ENCODE measurements at places on chromosomes 7 and 10. TPM values are rescaled to one million over a fixed set of nuclear protein-coding genes. Genes with fewer than 3 reads are reported as not detected.
A peak's percentile ranks its signal among the peaks of the same experiment; 100 is the strongest.

DNA sequence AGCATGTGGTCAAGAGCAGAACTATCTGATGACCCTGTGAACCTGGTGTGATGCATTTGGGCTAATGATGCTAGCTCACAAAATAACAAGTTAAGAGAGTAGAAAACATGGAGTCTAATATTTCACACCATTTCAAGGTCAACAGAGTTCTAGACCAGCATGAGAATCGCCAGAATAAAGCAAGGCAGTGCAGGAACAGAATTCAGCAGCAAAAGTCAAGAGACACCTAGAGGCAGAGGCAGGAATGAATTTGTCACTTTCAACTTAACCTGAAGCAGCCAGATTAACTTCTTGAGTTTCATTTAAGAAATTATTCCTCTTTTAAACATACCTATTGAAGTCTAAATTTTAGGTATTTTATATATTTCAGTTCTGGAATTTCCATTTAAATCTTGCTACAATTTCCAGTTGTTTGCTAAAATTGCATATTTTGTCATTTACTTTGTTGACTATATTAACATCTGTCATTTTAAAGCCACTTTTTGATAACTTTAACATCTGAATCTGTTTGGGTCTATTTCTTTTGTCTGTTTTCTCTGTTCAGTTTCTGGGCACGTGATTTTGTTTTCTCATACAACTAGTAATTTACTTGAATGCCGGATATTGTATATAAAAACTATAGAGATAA lies 44.2 kb upstream of the PRSS58 start:
- peak; percentile 9 for DNase-seq

DNA sequence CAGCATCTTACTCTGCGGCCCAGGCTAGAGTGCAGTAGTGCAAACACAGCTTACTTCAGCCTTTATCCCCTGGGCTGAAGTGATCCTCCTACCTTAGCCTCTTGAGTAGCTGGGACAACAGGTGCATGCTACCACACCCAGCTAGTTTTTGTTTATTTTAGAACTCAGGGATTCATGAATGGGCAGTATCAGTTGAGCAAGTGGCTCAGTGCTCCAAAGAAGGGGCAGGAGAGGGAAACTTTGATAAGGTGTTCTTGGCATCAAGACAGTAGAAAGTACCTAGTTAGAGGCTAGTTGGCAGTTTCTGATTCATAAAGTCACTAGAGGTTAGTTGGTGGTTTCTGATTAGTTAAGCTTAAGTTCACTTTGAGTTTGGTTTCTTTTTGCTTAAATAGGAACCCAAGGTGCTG lies 18.4 kb downstream of the TRIM24 start:
- DNase-seq: no peak

GRCh38 chr10:79445977-79446757 lies 743 bp upstream of the ZCCHC24 start:
- no peak for DNase-seq

- no peak for DNase-seq
Measured at GRCh38 chr10:56142092-56142728, 218.8 kb downstream of the ZWINT start.

GRCh38 chr10:44425466-44425865 lies 40.6 kb upstream of the CXCL12 start:
- no peak for DNase-seq

- DNase-seq: no peak
Measured at GRCh38 chr7:104208421-104208780, 588 bp upstream of the ORC5 start.

DNA sequence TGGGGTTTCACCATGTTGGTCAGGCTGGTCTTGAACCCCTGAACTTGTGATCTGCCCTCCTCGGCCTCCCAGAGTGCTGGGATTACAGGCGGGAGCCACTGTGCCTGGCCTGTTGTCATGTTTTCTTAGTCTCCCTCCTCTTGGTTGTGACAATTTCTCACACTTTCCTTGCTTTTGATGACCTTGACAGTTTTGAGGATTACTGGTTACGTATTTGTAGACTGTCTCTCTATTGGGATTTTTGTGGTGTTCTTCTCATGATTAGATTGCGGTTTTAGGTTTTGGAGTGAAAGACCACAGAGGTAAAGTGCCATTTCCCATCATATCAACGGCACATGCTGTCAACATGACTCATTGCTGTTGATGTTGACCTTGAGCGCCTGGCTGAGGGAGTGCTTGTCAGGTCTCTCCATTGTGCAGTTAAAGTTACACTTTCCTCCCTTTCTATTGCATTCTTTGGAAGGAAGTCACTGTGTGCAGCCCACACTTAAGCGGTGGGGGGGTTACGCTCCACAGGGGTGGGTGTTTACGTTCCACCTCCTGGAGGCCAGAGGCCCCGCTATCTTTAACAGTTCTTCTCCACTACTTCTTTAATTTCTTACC lies 10.8 kb downstream of the NEURL1 start:
- peak; percentile 55 for DNase-seq

DNA sequence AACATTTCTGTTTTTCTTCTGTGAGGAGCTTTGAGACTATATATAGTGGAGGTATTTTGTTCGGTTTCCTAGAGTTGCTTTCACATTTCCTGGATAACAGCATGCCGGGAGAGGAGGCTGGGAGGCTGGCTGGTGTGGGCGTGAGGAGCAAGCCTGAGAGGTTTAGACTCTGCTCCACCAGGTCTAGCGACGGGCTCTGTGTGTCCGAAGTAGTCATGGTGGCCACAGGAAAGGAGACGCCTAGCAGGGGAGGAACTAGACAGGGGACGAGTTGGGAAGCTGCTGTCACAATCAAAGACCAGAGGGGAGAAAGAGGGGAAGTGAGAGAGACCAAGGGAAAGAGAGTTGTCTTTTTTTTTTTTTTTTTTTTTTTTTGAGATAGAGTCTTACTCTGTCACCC lies 19.6 kb downstream of the PTPRE start:
- no peak for DNase-seq

GRCh38 chr10:36114913-36115312 lies 472.8 kb upstream of the FZD8 start:
- DNase-seq: no peak

- no peak for DNase-seq
Measured at GRCh38 chr7:92336662-92337340, 91.0 kb downstream of the ANKIB1 start.

DNA sequence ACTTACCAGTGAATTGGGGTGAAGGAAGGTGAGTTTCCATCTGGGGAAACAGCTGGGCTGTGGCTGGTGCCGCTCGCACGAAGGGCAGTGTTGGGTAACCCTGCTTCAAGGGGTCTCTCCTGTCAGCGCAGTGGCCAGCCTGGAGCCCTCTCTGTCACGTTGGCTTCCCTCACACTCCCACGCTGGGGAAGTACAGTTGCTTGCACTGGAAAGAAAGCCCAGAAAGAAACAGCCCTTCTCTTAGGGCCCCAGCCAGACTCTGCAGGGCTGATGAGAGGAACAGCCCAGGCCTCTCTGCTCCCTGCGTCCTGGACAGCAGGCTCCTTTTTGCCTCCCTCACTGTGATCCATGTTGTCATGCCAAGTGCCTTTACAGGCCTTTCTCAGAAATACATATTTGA lies 40.3 kb upstream of the TRIM8 start:
- DNase-seq: no peak

DNA sequence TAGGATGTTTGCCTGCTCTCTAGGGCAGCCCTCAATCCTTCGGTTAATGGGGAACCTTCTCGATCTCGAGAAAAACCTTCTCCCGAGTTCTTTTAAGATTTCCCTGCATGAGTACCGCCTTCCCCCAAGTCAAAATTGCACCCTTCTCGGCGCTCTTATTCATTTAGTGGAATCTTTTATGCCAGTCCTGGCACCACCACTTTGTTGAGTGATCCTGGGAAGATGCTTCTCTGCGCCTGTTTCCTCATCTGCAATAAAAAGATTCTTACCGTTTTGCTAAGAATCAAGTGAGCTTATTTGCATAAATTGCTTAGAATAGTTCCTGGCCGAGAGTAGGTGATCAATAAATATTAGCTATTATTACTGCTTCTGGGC lies 697 bp downstream of the ARPC1A start:
- no peak for DNase-seq

- DNase-seq: no peak
Measured at GRCh38 chr7:2805213-2805944, 38.7 kb downstream of the GNA12 start.

- DNase-seq: no peak
Measured at GRCh38 chr10:91341686-91342085, 68.5 kb upstream of the HECTD2 start.

GRCh38 chr7:111229916-111230315 lies 139.0 kb downstream of the LRRN3 start:
- DNase-seq: no peak

GRCh38 chr10:97058521-97058920 lies 127.2 kb downstream of the SLIT1 start:
- no peak for DNase-seq

The ADRA2A gene
- total RNA-seq: not detected

The PNLIPRP1 gene
- total RNA-seq: not detected
